ENCODE measurements at places on chromosomes 6 and 20.

DNA sequence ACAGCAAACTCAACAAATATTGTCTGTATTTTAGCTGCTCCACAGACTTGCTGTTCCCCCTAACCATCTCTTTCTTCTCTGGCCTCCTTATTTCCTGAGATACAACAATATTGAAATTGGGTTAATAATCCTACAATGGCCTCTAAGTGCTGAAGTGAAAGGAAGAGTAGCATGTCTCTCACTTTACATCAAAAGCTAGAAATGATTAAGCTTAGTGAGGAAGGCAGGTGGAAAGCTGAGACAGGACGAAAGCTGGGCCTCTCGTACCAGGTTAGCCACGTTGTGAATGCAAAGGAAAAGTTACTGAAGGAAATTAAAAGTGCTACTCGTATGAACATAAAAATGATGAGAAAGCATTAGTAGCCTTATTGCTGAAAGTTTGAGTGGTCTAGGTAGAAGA lies 63.8 kb downstream of the ELOVL5 start:
- no peak for DNase-seq

DNA sequence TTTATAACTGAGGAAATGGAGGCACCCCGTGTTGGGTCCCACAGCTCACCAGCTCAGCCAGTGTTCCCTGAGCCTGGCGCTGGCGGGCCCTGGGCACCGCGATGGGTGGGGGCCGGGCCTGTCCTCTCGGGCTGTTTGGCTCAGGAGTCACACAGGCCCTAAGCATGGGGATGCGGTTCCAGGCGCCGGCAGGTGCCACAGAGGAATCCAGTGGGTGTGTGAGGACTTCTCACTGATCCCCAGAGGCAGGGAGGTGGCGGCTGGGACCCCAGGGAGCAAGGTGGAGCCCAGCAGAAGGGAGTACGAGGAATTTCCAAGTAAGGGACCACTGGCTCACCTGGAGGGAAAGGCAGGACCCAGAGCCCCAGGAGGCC lies 57.5 kb downstream of the IRF4 start:
- DNase-seq, result no peak

- no peak for DNase-seq
Measured at GRCh38 chr6:151649835-151650234, 156.0 kb downstream of the CCDC170 start.

GRCh38 chr6:112183271-112183671 lies 71.1 kb downstream of the LAMA4 start:
- DNase-seq, result no peak

DNA sequence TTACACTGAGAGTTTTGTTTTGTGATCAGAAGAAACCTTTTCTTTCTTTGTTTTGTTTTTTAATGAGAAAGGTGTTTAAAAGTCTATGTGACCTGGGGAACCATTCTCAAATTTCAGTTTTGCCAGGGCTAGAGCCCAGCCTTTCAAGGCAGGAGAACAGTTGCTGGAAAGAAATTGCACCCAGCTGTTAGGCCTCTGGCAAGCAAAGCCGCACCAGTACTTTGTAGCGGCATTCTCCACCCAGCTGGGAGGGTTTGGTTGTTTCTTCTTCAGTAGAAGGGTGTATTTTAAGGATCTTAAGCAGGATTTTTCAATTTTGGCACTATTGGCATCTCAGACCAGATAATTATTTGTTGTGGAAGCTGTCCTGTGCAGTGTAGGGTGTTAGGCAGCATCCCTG lies 16.6 kb upstream of the MAPK13 start:
- no peak for DNase-seq

DNA sequence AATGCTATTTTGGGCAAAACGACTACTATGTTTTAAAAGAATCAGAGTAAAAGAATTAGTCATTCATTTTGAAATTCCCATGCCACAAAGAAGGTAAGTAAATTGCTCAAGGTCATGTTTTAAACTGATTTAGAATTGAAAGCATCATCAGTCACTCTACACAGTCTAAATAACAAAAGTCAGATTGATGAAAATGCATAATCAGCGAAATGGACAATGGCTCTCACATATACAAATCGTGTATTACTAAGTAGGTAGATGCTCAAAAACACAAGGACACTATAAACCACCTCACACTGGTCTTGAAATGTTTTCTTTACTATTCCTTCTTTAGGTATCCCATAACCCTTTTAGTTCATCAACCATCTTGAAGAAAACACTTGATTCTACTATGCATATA lies 135.4 kb downstream of the OPN5 start:
- no peak for DNase-seq

DNA sequence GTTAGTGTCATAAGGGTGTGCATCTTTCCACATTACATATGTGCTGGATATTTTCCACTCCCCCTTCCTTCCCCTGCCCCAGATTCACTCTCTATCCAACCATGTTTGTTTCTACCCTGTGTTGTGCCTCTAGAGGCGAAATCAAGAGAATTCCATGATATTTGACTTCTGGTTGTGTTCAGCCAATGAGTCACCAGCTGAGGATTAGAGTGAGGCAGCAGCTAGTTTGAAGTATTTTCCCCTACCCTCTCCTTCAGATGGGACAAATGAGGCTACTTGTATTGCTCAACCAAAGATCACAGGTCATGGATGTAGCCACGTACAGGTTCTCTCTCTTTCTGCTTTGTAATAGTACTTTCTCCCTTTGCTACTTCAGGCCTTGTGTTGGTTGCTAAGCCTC lies 24.5 kb upstream of the OR2J2 start:
- DNase-seq, result no peak

DNA sequence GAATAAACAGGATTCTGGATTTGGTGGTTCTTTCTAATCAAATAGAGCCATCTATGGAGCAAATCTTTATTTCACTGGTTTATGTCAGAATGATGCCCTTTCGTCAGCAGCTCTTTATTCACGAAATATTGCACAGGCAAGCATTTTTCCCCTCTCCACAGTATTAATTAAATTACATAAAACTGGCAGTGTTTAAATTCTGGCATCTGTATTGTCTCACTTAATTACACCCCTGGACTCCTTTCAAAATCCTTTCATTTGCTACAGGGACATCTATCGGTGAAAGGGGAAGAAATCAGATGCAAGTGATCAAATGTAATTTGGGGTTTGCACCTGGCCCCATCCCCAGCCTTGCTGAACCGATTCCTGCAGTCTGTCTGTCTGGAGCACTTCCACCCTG lies 801.9 kb downstream of the QKI start:
- DNase-seq, result no peak

GRCh38 chr6:115770851-115771250 lies 289.8 kb downstream of the FRK start:
- no peak for DNase-seq

DNA sequence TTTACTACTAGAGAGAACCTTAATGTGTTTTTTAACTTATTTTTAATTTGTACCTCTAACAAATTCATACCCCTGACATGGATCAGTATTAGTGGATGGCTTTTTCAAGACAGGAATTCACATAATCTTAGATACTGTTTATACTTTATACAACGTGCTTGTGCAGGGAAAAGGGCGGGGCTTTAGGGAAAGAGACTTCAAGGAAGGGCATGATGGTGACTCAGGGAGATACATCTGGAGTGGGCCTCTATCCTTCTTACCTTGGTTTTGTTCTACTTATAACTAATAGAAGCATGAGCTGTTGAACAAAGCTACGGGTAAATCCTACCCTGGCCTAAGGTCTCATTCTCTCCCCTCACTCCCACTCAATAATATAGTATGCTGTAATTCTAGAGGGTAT lies 160.8 kb downstream of the C6orf58 start:
- DNase-seq, result no peak

GRCh38 chr6:17385660-17386059 lies 7.7 kb upstream of the CAP2 start:
- no peak for DNase-seq

DNA sequence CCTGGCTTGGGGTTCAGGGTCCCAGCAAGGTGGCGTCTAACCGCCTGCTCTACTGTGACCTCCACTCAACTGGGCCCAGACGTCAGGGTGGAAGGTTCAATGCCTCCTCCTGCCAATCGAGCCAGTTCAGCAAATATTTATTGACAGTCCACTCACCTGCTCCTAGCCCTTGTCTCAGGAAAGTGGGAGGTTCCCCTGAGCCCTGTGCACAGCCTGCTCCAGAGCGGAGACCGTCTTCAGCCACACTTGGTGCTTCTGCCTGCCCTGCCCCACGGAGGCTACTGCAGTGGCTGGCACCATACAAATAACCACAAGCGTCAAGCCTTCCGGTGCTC lies 6.1 kb downstream of the CCDC167 start:
- no peak for DNase-seq

GRCh38 chr6:156557251-156557910 lies 219.8 kb upstream of the ARID1B start:
- DNase-seq, result no peak

Data from forelimb muscle (tissue), 1 donor.